ENCODE measurements at places on chromosomes 16 and 17. TPM values are rescaled to one million over a fixed set of nuclear protein-coding genes. Genes with fewer than 3 reads are reported as not detected.

The SOX8 gene
- total RNA-seq = under 0.01 TPM

DNA sequence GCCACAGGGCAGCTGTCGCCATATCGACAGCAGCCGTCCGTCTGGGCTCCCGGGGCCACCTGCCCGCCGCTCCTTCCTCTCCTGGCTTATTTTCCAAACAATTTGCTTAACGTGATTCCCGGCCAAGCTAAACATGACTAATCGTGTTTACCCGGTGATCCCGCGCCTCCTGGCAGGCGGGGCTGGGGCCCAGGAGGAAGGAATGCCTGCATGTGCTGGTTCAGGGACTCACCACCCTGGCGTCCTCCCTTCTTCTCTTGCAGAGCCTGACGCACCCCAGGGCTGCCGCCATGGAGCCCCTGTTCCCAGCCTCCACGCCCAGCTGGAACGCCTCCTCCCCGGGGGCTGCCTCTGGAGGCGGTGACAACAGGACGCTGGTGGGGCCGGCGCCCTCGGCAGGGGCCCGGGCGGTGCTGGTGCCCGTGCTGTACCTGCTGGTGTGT, 6.1 kb downstream of the SSTR5 start:
- peak; percentile 54 for DNase-seq

The MIEN1 gene
- 22.2 TPM for total RNA-seq

DNA sequence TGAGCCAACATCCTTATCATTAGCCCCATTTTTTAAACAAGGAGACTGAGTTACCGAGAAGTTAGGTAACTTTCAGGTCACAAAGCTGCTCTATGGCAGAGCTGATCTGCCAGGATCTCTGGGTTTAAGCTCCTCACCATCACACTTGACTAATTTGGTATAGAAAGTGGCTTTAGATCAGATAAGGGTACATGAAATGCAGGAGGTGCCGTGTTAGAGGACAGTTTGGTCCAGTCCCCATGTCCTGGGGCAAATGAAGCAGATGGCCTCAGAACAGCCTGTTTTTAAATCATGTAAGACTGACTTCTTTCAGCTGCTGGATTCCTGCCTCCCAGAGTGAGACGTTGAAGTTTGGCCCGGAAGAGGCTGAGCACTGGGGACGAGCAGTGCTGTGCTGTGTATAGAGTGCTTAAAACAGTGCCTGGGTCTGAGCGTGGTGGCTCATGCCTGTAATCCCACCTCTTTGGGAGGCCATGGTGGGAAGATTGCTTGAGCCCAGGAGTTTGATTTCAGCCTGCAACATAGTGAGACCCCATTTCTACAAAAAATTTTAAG, 187.0 kb upstream of the CACNG3 start:
- DNase-seq = no peak

DNA sequence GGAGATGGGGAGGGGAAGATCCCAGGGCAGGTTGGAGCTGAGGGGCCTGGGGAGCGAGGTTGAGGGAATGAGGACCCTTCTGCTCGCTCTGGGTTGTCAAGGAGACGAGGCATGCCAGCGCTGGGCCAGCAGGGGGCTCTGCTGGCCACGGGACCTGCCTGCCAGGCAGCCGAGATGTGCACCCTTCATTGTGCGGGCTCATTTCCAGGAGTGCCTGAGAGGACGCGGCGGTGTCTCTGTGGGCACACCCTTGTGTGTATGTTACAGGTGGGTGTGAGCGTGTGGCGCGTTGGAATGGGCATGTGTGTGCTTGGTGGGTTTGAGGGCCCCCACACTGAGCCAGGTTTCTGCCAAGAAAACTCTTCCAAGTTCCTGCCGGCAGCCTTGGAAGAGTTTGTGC, 15.9 kb downstream of the ARHGAP23 start:
- peak; percentile 63 for DNase-seq

DNA sequence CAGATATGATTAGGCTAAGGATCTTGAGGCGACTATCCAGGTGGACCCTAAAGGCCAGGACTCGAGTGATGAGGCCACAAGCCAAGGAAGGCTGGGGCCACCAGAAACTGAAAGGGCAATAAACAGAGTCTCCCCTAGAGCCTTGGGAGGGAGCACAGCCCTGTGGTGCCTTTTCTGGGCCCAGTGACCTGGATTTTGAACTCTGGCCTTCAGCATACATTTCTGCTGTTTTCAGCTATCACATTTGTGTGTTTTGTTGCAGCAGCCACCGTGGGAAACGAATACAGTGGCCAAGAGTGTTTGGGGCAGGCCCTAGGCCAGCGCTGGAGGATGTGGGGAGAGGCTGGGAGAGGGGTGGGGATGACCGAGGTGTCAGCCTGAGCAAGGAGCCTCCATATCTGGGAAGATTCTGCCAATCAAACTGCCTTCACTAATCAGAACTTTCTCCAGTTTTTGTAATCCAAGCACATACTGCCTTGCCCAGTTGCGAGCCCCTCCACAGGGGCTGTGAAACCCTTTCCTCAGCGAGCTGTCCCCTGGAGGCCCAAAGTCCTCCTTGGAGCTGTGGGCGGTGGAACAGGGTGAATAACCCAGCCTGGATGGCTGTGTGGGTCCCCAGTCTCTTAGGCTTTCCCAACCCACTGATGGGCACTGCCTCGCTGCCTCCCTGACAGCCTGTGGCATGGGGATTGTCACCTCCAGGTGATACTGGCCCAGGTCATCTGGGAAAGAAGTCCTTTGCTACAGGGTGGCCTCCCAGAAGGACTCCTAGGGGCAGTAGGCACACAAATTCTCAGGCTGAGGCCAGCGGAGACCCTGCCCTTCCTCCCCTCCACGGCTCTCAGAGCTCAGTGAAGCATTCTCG, 16.8 kb downstream of the B9D1 start:
- DNase-seq = no peak

DNA sequence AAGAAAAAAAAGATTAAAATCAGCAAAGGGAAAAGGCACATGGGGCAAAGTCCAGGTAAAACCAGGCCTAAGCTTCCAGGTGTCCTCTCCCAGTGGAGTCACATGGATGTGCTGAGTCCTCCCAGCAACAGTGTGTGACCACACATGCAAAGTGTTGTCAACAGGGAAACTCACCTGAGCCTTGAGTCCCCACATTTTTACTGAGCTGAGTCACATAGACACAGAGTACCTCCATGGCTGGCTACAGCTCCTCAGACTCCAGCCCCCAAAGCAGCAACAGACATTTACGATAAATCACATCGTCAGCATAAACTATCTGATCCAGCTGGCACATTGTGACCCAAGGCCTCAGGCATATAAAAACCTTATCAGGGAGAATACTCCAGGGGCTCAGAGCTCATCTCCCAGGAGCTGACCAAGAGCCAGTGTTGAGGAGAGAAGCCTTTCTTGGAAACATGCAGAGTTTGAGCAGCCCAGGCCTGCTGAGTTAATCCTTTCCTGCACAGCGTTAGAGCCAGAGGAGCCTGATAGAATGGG, 20.5 kb downstream of the ERCC4 start:
- DNase-seq = no peak

GRCh38 chr16:87723226-87723623, 42.6 kb downstream of the KLHDC4 start:
- DNase-seq = peak; percentile 97

The MMP2 gene
- total RNA-seq = 164 TPM

The CACNA1H gene
- total RNA-seq = 1.6 TPM

GRCh38 chr17:41976142-41976768, 9.7 kb downstream of the CNP start:
- no peak for DNase-seq

The GLP2R gene
- under 0.01 TPM for total RNA-seq

DNA sequence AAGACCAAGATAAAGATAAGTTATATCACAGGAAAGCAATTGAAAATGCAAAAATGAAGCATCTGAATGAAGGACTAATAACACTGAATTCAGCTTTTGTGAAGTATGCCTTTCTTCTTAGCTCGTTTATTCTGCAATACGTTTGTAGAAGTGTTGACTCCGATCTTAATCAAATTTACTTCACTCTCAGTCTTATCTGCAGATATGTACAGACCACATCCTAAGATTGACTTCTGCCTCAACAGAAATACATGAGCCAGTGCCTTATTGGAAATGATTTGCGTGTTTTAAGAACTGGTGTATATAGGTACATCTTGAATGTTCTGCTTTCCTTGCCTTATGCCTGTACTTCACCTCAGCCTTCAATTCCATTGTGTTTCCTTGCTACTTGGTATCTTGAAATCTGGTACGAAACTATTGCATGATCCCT, 1.3 kb downstream of the ATF7IP2 start:
- no peak for DNase-seq

The SUMO2 gene
- total RNA-seq = 133 TPM

The HSD17B1 gene
- total RNA-seq = 0.56 TPM

- no peak for DNase-seq
Measured at GRCh38 chr17:73738751-73739575, 94.7 kb upstream of the SDK2 start.

- DNase-seq = no peak
Measured at GRCh38 chr17:57756951-57757350, 11.9 kb upstream of the CCDC182 start.

DNA sequence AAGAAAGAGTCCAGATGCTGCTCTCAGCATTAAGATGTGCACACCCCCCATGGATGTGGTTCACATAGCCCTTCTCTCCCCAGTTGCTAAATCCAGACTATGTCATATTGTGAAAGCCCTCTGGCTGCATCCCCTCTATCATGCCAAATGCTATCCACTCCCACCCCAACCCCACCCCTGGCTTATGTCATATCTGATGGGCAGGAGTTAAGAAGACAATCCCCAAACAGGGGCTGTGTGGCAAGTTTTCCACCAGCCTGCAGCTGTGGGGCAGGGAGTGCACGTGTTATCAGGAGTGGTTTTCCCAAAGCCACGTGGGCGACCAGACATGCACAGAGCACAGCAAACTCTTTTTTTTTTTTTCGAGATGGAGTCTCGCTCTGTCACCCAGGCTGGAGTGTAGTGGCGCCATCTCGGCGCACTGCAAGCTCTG, 10.0 kb downstream of the FAM117A start:
- DNase-seq = no peak

The HID1 gene
- total RNA-seq = 0.18 TPM

DNA sequence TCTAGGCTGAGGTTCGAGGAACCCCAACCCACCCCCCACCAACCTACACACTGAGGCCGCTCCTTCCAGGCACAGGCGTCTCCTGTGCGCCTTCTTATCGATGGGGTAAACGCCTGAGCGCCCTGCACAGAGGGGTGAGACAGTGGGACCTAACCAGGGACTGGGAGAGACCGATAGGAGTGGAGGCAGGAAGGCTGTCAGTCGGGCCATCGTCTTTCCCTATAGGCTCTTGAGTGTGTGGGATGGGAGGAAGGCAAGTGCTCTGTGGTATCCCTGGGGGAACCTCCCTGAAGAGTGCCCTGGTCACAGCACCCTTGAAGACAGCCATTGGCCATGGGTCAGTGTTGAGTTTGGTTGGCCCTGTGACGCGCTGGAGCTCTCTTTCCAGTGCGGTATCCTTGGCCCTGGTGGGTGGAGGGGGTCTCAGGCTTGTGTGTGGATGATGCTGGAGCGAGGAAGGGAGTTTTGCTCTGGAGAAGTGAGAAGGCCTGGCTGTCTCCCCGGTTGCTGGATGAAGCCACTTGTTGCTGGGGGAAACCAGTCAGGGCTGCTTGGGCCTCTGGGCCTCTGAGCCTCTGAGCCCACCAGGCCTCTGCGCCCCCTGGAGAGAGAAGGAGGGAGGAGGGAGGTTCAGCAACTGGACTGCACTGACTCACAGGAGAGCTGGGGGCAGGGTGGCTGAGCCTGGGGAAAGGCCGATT, 1.7 kb downstream of the GPRC5C start:
- DNase-seq = no peak

GRCh38 chr17:75093548-75094158, 5.9 kb downstream of the SLC16A5 start:
- DNase-seq = no peak

DNA sequence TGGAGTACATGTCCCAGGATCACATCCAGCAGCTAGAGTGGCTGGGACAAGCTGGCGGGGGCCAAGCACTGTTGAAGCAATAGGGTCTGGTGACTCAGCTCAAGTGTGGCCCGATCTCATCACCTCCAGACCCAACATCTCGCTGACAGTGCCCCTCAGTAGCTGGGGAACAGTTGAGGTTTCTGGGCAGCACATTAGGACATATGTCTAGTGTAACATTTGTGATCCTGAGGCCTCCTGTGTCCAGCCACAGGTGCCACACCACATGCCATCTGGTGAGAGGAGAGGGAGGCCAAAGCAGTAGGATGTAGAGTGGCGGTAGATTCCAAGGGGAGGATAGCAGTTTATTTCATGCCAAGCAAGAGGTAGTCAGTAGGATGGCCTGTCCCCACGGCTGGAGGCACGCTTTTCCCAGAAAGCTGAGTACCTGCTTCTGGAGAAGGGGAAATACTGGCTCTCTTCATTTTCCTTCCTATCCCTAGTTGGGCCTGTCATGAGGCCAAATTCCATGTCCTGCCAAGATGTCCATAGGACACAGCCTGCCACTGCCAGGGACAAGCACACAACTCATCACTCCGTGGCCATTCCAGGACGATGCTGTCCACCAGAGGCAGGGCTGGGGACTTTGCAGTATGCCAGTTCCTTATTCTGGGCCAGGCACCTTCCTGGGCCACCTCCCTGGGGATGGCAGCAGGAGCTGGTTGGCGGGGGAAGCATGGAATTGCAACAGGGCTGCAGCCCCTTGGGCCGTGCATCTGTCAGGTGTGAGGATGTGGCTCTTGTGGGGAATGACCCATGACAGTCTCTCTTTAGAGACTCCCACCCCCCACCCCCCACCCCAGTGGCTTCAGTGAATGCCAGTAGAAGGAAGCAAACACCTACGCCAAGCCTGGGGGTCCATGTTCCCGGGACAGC, 24.0 kb downstream of the GGA3 start:
- no peak for DNase-seq

DNA sequence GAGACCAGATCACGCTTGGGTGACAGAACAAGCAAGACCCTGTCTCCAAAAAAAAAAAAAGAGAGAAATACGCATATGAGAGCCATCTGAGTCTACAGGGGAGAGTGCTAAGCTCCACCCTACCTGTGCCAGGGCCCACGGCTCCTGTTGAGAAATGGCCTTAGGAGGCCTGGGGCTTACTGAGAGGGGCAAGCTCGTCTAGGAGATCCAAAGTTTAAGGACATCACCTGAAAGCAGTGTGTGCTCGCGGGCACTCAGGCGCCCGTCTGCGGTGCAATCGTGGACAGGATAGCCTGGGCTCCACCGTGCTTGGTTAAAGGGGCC, 14.5 kb upstream of the BAIAP2 start:
- no peak for DNase-seq

DNA sequence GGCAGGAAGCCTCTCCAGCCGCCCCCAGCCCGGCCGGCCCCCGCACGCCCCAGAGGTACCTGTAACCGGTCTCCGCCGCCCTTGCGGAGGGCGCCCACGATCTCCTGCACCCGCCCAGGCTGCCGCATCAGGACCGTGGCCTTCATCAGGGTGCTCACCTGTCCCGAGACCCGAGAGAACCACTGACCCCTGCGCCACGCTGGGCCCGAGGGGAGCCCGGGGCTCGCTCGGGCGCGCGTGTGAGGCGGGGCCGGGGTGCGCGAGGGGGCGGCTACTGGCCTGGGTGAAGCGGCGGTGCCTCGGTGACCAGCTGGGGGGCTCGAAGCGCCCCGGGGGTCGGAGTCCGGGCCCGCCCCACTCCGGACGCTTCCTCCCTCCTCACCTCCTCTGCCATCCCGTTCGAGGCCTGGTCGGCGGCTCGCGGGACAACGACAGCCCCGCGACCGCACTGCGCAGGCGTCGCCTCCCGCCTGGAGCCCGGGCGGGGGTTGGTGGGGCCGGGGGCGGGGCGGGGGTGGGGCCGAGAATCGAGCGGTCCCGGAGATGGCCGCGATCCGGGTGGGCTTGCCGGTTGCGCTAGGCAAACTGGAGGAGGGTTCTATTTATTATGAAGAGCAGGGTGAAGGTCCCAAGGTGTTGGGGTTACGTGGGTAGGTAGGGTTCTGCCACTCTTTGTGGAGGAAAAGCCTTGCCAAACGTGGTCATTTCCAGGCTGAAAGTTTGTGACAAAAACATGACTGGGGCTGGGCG, at the start of gene NT5C3B:
Gene NT5C3B, minus strand, starts transcription at position 433 of the 750 bp plus-strand sequence. Its CDS starts 39 bp downstream, at position 394.
- DNase-seq = no peak

All from IMR-90 (cell line).